Anterior cingulate cortex (tissue), 58 donors: ENCODE measurements at places on chromosomes 2 and 18.
A peak's percentile ranks its signal among the peaks of the same experiment; 100 is the strongest.

- DNase-seq = peak; percentile 46
Measured at GRCh38 chr2:162092008-162092390, 18.0 kb upstream of the DPP4 start.

DNA sequence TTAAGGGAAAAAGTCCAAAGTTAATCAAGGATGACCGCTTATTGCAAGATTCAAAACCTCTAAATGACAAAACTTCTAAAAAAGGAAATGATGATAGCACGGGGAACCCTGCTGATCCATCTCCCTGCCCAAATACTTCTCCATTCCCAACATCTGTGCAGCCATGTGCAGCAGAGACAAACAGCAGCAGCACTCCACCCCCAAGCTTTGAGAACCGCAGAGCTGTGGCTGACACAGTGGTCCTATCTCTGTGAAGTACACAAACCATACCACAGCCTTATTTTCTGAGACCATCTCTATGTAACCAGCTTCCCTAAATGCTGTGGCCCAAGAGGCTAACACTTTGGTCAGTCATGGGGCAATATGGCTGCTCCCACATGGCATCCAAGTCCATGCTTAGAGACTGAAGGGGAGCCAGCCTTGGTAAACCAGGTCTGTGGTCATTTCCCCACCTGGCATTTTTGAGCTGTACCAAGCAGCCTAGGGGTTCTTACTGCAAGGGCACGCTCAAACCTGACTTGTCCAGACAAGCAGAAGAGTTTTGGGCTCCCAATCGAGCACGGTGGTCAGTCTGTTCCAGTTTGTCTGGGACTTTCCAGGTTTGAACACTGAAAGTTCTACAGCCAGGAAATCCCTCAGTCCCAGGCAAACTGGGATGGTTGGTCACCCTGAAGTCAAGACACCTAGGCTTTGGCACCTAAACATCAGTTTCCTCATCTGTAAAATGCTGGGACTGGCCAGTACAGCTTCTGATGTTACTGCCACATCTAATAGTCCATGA, 17.1 kb upstream of the NFE2L2 start:
- no peak for DNase-seq

DNA sequence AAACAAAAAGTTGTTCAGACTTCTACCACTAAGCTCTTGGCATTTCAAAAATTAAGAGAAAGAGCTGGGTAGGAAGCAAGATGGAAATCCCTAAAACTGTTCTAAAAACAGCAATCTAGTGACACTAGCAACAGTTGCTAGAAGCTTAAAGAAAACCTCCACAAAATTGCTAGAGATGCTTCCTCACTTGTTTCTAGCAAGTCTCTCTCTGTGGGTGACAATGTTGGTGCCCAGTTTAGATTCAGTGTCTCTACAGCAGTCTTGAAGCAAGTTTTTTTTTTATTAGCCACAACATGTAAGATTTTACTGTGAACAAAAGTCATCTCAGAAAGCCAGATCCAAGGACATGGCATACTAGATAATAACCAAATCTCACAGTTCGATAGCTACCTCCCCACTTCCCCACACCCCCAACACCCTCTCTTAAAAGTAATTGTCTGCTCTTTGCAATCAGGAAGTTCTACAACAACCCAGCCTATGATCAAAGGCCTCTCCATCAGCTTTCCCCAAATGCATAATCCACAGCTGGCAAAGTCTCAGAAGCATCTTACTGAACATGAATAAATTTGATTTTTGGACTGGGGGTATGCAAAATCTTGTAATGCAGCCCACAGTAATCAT, 70.0 kb downstream of the ANKRD44 start:
- no peak for DNase-seq

DNA sequence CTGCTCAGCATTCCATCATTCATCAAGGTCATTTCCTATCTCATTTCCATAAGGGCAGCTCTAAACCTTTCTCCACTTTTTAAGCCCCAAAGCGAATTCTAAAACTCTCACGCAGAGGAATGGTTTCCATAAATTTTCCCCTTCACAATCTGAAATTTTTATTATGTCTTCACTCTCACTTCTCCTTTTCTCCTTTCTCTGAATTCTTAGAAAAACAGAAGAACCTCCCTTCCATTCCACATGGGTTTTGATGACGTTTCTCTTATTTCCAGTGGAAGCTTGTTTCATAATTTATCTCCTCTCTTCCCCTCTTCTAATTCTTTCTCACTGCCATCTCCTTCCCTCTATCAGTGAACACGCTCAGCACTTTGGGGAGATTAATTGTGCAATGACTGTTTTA, 97.3 kb downstream of the SPATS2L start:
- DNase-seq = no peak

DNA sequence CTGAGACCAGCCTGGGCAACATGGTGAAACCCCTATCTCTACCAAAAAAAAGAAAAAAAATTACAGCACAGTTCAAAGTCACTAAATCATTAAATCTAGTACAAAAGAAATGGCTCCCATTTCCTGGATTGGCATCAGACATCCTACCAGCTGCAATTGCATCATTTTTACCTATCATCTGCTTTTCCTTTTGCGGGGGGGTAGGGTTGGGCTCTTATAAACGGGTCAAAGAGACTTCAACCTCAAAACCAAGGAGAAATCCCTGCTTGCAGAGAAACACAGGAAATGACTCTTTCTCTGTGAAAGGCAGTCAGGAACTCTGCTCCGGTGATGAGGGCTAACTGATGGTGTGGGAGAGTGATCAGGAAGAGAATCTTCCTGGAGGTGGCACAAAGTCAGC, 45.3 kb upstream of the RFX8 start:
- DNase-seq = no peak

GRCh38 chr2:210226223-210226622, 976 bp upstream of the ACADL start:
- DNase-seq = no peak
